ENCODE measurements at places on chromosomes 2 and 18.

DNA sequence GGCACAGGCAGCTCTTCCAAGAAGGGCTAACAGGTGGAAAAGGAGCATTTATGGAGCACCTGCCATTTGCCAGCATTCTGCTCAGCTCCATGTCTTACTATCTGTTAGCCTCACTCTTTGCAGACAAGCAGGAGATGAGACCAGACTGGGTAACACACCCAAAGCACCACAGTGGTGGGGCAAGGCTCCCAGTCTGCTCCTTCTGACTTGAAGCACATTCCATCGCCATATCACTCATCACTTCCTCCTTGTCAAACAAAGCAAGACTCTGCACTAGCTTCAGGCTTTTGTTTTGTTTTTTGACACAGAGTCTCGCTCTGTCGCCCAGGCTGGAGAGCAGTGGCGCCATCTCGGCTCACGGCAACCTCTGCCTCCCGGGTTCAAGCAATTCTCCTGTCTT lies 182.8 kb downstream of the MGAT5 start:
- no peak for DNase-seq

DNA sequence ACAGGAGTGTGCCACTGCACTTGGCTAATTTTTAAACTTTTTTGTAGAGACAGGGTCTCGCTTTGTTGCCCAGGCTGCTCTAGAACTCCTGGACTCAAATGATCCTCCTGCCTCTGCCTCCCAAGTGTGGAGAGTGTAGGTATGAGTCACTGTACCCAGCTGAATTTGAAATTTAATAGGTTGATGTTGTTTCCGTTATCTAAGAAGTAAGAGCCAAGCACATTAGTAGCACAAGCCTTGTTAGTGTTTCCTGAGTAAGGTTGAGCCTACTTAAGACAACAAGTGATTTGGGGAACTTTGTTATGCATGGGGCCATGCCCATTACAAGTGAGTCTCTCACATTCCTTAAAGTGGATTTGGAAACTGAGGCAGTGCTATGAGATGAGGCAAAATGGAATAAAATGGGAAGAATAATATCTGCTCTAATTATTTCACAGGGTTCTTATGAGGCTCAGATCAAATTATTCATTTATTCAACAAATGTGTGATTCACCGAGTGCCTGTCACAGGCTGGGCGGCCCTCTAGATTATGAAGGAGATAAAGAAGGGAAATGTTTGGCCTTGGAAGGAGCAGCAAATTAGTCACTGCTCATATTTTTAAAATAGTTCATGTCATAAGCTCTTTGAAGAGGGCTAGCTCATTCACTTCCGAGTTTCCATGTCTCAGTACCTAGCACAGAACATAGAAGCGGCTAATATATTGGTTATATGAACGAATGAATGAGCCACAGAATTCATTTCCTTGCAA lies 217.2 kb downstream of the LDLRAD4 start:
- no peak for DNase-seq

- DNase-seq = no peak
Measured at GRCh38 chr2:170118641-170119040, 59.3 kb upstream of the MYO3B start.

DNA sequence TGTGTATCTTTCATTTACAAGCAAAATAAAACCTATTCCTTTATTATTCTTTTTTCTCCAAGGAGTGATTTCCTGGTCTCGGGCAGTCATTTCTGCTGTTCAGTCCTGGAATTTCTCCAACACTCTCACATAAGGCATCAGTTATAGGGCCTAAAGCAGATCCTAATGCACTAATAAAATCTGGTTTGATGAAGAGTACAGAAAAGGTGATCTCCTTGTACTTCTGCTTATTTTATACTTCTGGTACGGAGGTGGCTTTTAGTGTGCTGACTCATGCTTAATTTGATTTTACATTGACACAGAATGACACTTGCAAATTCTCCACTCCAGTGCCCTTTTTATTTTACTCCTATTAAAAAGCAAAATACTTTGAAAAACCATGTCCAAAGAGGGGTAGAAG lies 157.4 kb downstream of the DOK6 start:
- DNase-seq = no peak

- no peak for DNase-seq
Measured at GRCh38 chr18:42187611-42188380, 232.8 kb downstream of the PIK3C3 start.

DNA sequence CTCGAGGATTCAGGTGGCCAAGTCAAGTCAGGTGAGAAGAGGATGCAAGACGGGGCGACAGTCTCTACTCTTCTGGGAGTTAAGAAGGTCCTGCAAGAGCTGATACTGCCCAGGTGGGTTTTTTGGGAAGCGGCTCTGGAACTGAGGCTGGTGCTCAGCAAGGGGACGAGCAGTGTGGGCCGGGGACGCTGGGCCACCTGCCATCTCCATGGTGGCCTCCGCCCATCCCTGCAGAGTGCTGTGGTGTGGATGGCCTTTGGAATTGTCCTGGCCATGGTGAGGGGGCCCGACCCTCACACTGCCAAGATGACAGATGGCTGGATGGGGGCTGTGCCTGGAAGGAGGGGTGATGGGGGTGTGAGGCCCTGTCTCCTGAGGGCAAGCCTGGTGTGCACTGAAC lies 34.2 kb upstream of the LDLRAD4 start:
- DNase-seq = no peak

GRCh38 chr2:16729335-16729734 lies 63.7 kb upstream of the CYRIA start:
- no peak for DNase-seq

- no peak for DNase-seq
Measured at GRCh38 chr2:182368446-182368845, 58.4 kb downstream of the PDE1A start.

DNA sequence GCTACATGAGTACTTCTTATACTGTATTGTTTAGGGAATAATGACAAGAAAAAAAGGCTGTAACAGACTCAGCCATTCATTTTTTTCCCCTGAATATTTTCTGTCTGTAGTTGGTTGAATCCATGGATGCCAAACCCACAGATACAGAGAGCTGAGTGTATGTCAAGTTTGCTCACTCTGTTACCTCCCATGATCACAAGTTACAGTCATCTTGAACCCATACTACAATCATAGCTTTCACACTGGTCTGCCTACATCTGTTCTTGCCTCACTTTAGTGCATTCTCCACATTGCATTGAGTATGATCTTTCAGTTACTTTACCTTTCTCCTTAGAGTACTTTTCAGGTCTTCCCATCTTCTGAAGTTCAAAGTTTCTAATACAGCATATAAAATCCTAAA lies 94.0 kb downstream of the BIRC6 start:
- no peak for DNase-seq
